GM19239 (cell line): ENCODE measurements at places on chromosomes 12 and 14.
A peak's percentile ranks its signal among the peaks of the same experiment; 100 is the strongest.

DNA sequence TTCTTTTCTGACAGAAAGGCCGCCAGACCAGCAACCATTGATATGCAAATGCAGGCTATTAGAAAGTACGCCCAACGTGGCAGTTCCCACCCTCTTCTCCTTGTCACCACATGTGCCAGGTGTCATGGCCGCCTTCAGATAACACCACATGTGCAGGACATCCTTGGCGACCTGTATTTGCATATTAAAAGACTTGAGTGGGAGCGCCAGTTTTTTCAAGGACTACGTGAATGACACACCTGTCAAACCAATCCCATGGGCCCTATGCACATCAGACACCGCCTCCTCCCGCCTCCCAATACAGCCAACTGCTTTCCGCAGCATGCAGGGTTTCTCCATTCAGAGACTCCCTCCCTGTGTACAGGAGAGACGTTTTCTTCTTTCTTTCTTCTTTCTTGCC is 318.6 kb upstream of the FAR2 start:
- no peak for DNase-seq

DNA sequence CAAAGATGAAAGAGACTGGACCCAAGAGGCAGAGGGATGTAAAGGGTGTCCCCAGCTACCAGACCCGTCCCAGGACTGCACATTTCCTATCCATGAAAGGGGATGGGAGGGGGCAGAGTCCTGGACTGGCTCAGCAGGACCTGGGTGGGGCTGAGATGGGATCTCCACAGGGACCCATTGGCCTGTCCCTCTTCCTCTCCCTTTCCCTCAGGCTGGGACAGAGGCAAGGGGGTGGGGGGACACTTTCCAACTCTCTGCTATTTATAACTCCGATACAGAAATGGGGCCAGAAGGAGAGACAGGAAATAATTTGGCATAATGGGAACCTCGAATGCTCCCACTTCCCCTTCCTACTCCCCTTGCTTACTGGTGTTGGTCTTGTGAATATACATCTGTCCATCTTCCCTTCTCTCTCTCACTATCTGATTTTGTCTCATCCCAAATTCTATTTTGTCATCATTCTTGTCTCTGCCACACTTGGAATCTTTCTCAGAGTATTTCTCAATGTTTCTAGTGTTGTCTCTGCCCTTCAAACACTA is 1.1 kb upstream of the ITGA7 start:
- DNase-seq, result no peak

- no peak for DNase-seq
Observed at GRCh38 chr12:121287267-121287954, 9.1 kb downstream of the CAMKK2 start.

DNA sequence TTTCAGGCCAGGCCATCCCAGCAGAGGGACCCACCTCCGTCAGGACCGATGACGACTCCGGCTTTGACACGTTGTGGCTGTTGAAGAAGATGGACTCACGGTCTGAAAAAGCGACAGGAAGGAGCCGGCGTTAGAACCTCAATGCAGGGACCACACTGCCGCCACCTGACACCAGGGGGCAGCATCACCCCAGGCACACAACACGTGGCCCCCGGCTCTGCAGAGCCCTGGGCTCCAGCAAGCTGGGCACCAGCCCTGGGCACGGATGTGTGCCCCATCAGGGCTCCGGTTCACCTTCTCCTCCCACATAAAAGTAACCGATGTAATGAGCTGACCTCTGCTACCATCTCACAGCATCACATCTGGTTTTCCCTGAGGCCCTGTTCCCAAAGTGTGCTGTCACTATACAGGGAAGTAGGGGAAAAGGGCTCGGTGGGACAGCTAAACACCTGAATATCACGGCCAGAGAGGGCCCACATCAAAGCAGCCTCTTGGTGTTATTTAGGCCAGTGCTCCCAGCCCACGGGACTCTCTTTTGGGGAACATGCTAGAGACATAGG is 29.0 kb downstream of the CHGA start:
- peak; percentile 98 for DNase-seq

DNA sequence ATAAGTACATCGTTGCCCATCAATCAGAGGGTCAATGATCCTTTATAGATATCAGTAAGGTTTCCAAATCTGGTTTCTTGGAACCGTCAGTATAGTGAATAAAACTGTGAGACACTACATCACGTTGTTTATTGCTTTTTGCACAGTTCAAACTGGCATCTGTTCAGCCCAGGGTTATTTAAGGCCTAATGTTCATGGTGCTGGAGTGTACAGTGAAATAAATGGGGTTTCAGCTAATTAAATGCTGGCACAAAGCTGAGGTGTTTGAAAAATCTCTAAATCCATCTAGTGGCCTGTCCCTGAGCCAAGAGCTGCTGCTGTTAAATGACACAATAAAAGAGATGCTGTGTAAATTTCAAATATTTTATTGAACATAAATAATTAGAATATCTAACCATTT is 69.9 kb downstream of the RPS29 start:
- DNase-seq, result no peak

- DNase-seq, result no peak
Observed at GRCh38 chr14:50792051-50792477, 38.9 kb downstream of the NIN start.

DNA sequence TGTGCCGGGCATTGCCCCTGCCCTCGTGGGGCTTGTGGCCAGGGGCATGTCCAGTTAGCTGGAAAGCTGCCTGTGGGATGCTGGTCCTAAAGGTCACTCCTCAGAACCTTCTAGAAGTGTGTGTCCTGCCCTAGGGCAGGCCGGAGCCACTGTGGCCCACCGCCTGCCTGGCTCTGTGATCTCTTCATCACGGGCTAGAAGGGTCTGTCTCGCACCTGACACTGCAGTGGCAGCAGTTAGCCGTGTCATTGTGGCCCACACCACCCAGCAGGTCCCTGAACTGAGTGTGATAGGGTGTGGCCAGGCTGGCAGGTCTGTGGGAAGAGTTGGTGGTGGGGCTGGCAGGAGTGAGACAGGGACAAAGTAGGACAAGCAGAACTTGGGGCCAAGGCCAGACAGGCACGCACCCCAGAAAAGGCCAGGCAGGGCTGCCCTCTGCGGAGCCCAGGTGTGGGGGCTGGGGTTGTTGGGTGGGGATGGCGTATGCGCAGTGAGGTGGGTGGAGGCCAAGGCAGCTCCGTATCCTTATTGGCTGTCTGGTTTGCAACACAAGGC is 41.2 kb downstream of the ADGRD1 start:
- DNase-seq, result no peak

DNA sequence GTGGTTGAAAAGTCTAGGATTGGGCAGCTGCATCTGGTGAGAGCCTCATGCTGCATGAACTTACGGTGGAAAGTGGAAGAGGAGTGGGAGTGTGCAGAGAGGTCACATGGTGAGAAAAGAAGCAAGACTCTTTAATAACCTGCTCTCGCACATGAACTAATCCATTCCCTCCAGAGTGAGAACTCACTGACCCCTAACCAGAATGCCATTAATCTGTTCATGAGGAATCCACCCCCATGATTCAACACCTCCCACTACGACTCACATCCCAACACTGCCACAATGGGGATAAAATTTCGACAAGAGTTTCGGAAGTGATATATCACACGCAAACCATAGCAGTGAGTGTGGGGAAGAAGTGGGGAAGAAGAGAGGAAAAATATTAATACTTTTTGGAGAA is 377.4 kb downstream of the NAV3 start:
- no peak for DNase-seq

GRCh38 chr12:129152351-129153104 is 299.2 kb downstream of the GLT1D1 start:
- no peak for DNase-seq

DNA sequence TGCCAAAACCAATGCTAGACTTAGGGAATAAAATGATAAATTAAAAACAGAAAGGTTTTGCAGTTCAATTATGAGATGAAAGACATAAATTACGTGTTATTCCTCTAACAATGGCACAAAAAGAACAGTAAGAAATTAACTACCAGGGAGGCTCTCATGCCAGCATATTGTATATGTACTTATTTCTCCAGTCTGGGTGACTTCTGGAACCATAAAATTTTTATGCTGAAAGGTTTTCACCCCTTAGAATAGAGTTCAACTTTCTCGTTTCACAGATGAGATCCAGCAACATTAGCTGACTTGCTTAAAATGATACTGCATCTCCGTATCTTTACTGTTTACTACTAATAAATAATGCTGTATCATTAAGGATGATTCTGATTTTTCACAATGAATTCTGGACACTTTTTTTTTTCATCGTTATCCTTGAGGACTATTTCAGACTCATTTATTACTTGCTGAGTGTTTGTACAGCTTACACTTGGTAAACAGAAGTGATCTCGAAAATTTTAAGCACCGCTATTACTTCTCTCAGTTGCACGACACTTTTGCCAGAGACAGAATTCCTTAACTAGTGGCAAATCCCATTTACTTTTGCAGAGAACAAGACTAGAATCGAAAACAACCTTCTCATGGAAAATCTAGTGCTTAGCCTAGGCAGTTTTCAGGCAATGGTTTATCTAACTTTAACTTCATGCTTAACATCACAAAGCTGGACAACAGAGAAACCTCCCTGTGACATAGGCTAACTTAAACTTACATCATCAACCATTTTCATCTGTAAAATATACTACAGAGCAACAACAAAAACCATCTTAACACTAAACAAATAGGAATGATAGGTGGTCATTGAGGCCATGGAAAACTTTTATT is 2.7 kb downstream of the RSRC2 start:
- DNase-seq, result no peak
